Activated T-cell treated with anti-CD3 and anti-CD28 coated beads for 48 hours (primary cell): ENCODE measurements at places on chromosomes 3 and 15.

GRCh38 chr3:149077628-149078027 is 8.7 kb downstream of the HLTF start:
- no peak for DNase-seq

DNA sequence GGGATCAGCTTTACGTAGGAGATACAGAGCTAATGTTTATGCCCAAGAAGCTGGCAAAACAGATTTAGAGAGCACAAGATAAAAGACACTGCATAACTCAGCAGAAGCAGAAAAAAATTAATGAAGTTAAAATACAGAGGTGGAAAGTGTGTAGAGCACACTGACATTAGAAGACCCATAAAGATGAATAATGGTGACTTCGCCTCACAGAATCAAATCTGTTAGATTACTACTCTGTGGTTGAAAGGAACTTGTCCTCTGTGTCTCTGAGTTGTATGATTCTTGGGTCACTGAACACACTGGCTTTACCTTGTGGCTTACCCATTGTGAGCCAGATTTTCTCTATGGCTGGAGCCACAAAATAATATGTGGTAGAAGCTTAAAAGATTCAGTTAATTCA is 224.4 kb downstream of the PLCH1 start:
- DNase-seq, result no peak

GRCh38 chr3:158683230-158683962 is 10.9 kb upstream of the LXN start:
- DNase-seq, result no peak

DNA sequence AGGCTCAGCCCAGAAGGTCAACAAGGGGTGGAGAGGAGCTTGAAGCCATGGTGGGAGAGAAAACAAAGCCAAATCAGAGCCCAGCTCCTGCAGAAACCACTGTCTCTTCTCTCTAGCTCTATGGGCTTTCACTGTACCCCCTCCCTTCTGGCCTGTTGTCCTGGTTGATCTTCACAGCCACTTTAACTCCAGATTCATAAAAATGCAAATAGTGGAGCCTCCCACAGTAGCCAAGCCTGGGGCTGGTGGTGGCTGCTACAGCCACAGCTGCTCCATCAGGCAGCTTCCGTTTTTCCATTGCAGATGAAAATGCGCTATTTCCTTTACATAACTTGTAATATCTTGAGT is 20.7 kb upstream of the CAV3 start:
- DNase-seq, result no peak

DNA sequence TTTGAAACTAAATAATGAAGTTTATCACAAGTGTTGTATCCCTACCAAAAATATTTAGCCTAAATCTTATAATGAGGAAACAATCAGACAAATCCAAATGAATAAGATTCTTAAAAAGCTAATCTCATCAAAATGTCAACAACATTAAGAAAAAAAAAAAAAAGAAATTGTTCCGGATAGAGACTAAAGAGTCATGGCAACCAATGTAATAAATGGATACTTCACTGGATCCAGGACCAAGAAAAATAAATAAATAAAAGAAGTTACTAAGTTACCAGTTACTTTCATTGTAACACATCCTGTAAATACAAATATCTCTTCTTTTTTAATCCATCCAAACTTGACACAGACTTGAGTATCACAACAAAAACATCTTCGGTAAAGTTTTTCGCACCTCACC is 607 bp downstream of the MRPL47 start:
- no peak for DNase-seq

- DNase-seq, result no peak
These were observed 174.5 kb downstream of the NR2F2 start for GRCh38 chr15:96505014-96505413.

- no peak for DNase-seq
These were observed 250.8 kb downstream of the RBMS3 start for GRCh38 chr3:29531644-29532043.

DNA sequence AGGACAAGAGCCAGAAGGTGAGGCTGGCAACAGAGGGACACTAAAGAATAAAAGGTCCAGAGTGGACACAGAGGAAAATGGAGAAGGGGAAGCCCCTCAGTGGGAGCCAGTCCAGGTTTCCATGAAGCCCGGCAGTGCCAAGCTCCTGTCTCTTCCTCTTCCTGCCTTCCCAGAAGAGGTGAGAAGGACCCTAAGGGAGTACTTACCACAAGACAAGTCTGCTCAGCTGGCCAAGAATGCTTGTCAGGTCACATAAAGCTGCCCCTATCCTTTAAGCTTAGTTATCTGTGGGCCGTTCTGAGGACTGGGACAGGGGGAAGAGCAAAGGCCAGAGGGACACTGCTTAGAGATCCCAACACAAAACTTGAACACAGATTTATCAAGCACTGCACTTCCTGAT is 100.2 kb downstream of the RYK start:
- DNase-seq, result no peak

- no peak for DNase-seq
These were observed 45.0 kb downstream of the ZNF860 start for GRCh38 chr3:32026593-32026992.

GRCh38 chr3:136093771-136094170 is 102.4 kb downstream of the MSL2 start:
- DNase-seq, result no peak

GRCh38 chr15:75661100-75661755 is 13.5 kb downstream of the SNX33 start:
- DNase-seq, result no peak

DNA sequence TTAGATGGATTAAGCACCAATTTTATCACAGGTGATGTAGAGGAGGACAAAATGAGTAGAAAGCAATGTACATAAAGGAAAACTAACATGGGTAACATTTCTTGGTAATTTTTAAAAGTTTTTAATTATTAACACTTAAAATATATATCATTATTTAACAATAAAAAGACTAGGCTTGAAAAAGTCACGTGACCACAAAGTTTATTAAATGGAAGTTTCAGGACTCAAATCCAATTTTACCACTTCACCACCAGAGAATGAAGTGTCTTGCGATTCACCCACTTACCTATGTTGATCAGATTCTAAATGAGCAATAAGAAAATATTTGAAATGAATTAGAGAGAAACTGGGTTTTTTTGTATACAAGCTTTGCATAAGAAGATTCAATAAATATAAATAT is 721.3 kb downstream of the GBE1 start:
- no peak for DNase-seq

- no peak for DNase-seq
These were observed 52.7 kb upstream of the SCAANT1 start for GRCh38 chr3:63964681-63965485.

- DNase-seq, result no peak
These were observed 44.0 kb downstream of the ADAMTS17 start for GRCh38 chr15:100297812-100298211.

DNA sequence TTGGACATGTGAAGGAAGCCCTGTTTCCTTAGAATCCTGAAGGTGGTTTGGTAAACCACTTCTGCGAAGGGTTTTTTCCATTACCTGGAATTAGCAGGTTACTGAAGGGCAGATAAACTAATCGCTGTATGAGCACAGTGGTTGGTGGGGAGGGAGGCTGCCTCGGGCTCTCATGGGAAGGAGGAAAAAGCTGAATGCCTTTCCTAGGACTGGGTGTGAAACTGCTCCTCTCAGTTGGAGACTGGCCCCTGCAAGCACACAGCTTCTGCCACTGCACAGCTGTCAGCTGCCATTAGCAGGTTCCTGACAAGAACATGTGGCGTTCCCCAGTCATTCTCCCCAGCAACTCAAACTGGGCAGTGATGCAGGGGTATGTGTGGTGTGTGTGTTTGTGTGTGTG is 376.3 kb downstream of the GAP43 start:
- DNase-seq, result no peak

- no peak for DNase-seq
These were observed 35.8 kb upstream of the LRTM1 start for GRCh38 chr3:54963641-54964040.

DNA sequence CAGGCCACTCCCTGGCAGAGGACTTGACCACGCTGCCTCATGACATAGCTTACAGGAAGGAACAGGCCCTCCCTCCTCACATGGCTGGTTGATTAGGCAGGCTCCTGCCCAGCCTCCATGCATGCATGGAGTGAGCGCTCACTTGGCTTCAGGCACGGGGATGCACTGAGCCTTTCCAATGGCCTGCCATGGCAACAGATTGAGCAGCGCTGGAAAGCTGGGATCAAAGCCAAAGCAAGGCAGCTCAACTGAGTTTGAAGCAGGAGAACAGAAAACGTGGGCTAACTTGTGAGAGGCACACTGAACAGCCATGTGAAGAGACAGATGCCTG is 5.9 kb upstream of the GRAMD2A start:
- DNase-seq, result no peak

GRCh38 chr3:57654267-57654666 is 38.6 kb downstream of the DENND6A start:
- DNase-seq, result no peak

GRCh38 chr3:15300323-15301078 is 31.9 kb downstream of the SH3BP5 start:
- DNase-seq, result no peak

DNA sequence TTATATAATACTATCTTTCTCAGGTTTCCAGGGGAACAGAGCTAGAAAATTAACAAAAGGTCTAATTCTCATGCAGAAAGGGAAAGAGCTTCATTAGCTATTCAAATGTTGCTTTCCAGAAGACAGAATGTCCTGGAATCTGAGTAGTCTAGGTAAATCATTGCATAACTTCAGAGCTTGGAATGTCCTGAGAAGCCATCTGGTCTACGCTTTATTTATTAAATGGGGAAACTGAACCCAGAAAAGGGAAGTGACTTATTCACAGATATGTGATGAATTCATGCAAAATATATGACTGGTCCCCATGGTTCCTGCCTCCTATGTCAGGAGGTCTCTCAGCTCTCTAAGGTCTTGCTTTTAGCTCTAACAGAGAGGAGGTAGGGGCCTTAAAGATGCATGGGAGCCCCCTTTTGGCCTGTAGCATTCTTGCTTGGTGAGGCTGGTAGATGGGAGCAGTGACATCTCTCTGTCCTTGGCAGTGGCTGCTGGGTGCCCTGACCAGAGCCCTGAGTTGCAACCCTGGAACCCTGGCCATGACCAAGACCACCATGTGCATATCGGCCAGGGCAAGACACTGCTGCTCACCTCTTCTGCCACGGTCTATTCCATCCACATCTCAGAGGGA is 99.2 kb downstream of the CEMIP start:
- DNase-seq, result no peak

DNA sequence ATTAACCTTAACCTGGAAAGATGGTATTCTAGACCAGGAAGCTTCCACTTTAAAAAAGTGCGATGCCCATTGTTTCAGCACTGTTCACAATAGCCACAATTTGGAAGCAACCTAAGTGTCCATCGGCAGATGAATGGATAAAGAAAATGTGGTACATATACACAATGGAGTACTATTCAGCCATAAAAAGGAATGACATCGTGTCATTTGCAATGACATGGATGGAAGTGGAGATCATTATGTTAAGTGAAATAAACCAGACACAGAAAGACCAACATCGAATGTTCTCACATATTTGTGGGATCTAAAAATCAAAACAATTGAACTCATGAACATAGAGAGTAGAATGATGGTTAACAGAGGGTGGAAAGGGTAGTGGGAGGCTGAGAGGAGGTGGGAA is 94.2 kb downstream of the NR2F2 start:
- DNase-seq, result no peak

- no peak for DNase-seq
These were observed 698.4 kb upstream of the CCDC54 start for GRCh38 chr3:106678657-106679390.

DNA sequence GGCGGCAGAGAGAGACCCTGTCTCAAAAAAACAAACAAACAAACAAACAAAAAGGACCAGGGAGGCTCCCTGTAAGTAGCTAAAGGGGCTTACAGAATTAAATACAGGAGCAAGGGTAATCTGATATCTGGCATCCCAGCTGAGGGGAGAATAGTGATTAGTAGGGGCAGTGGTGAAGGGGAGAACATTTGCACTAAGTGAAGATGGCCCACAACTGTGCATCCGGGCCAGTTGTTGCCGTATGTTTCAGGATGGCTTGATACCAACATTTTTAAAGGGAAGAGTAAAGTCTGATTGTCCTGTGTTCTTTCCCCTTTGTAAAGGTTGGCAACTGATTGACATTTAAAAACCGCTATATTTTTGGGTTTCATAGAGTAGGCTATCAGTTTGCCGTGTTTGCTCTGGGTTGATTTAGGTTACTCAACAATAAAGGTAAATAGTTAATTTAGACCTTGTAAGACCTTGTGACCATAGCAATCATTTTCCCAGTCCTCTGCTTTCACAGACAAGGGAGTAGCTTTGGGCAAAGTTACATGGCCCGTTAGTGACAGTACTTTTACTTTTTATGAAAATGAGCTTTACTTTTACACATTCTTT is 167.8 kb downstream of the PTPRG start:
- no peak for DNase-seq

- DNase-seq, result no peak
These were observed 47.8 kb downstream of the BSN start for GRCh38 chr3:49602049-49602554.

DNA sequence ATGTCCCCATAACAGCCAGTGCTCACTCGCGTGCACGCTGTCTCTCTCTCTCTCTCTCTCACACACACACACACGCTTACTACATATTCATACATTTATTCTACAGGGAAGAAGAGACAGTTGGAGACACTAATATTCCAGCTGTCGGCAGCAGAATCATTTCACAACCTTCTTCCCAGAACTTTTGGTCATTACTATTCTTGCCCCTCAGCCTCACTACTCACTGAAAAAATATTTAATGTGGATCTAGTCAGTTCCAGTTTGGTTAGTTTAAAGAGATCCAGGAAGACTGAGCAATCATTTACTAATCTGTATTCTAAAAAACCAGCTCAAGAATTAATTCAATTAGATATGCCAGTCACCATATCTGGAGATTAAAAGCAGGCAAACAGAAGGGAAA is 394.9 kb downstream of the PTPRG start:
- no peak for DNase-seq

GRCh38 chr3:158768881-158769543 is 32.8 kb upstream of the MFSD1 start:
- no peak for DNase-seq

GRCh38 chr3:116050311-116050915 is 394.9 kb downstream of the LSAMP start:
- DNase-seq, result no peak

DNA sequence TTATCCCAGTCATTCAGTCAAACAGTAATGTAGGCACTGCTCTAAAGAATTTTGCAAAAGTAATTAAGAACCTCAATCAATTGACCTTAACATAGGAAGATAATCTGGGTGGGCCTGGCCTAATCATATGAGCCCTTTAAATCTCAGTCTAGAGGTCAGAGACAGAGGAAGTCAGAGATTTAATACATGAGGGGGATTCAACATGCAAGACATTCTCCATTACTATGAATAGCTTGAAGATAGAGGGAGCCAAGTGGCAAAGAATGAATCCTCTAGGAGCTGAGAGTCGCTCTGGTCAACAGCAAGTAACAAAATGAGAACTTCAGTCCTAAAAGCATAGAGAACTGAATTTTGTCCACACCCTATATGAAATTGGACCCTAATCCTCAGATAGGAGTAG is 39.0 kb upstream of the MBNL1 start:
- DNase-seq, result no peak

GRCh38 chr3:4994823-4995499 is 15.7 kb downstream of the BHLHE40 start:
- no peak for DNase-seq

DNA sequence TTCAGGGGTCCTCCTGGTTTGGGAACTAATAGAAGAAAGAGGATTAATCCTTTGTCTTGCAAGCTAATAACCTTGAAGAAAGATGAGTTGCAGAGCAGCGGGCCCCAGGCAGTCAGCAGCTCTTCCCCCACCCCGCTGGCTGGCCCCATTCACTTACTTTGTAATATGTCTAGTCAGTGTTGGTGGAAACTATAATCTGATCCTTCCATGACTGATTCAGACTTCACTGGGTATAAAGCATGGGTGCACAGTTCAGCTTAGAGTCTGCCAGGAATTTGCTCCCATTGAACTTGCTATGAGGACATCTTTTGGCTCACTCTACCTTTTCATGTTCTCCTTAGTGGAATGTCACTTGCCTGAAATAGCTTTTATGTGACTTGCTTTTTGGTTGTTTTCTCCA is 117.7 kb downstream of the CCNL1 start:
- DNase-seq, result no peak
